Activated T-helper 1 cell treated with anti-CD3 and anti-CD28 coated beads, Interleukin-2, amount 50 U/mL, for 16 hours (primary cell): ENCODE measurements at places on chromosomes 5 and 9.

DNA sequence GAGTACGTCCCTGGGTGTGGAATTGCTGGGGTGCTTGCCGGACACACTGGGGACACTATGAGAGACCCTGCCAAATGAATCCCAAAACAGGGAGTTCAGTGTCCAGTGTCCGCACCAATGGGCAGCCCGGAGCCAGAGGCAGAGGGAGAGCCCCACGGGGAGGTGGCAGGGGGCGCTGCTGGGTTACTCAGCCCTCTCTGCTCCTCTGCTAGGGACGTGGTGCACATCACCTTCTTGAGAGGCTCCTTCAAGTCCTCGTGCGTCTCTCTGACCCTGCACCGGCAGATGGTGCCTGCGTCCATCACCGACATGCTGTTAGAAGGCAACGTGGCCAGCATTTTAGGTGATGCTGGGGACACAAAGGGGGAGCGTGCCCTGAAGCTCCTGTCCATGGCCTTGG is 20.8 kb downstream of the STKLD1 start:
- DNase-seq = no peak

- DNase-seq = no peak
Measured at GRCh38 chr5:159864885-159865691, 51.2 kb upstream of the ADRA1B start.

GRCh38 chr5:10363519-10364185 is 10.2 kb downstream of the MARCHF6 start:
- no peak for DNase-seq

DNA sequence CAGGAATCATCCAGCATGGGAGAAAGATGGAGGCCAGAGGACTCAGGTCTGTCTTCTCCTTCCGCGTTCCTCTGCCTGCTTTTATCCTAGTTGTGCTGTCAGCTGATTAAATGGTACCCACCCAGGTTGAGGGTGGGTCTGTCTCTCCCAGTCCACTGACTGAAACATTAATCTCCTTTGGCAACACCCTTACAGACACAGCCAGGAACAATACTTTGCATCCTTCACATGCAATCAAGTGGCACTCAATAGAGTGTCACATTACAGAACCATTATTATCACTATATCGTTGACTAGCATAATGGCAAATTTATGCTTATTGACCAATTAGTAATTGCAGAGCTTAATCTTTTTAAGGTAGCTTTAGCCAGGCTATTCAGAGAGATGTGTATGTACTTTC is 64.8 kb downstream of the UNC13B start:
- DNase-seq = no peak

GRCh38 chr5:33465120-33465519 is 24.4 kb downstream of the TARS1 start:
- DNase-seq = no peak

DNA sequence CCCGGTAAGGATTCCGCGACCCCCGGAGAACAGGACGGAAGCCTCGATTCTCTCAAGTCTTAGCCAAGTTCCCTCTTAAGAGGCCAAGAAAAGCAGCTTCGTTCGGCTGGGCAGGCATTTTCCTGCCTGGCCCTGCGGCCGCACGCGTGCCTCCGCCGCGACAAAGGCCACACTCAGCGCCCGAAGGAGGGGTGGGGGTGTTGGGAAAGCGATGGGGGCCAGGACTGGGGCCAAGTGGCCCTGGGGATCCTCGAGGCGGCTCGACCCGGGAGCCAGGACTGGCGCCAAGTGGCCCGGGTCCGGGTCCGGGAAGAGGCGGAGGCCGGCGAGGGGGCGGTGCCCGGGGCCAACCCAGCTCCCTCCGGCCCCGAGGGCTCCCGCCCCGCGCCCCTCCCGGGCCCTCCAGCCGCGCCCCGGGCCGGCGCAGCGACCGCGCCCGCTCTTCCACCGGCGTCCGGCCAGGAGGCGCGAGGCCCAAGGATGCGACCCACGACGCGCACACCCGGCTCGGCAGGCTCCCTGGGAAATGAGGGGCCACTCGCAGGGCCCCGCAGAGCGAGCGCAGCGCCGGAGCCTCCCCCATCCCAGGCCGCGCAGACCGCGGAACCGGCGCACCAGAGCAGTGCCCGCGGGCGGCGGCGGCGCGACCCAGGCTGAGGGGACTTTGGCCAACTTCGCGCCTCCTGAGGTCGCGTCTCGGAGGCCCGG is 756 bp downstream of the VAV2 start:
- no peak for DNase-seq

GRCh38 chr5:1409381-1410110 is 35.7 kb downstream of the SLC6A3 start:
- no peak for DNase-seq

DNA sequence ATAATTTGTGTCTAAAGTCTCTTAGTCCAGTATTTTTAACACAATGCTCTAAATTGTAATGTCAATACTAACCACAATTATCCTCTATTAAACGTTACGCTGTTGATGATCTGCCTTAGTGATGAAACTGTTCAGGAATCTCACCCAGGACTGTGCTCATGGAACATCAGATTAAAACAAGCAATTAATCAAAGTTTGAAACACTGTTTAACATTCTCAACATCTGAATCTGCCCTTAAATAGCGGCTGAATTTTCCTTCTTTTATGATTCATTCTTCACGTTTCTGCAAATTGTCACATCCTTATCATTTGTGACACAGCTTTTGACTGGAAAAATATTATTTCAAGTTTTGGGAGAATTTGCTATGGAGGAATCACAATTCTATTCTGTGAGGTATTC is 113.8 kb downstream of the MARCHF11 start:
- no peak for DNase-seq

DNA sequence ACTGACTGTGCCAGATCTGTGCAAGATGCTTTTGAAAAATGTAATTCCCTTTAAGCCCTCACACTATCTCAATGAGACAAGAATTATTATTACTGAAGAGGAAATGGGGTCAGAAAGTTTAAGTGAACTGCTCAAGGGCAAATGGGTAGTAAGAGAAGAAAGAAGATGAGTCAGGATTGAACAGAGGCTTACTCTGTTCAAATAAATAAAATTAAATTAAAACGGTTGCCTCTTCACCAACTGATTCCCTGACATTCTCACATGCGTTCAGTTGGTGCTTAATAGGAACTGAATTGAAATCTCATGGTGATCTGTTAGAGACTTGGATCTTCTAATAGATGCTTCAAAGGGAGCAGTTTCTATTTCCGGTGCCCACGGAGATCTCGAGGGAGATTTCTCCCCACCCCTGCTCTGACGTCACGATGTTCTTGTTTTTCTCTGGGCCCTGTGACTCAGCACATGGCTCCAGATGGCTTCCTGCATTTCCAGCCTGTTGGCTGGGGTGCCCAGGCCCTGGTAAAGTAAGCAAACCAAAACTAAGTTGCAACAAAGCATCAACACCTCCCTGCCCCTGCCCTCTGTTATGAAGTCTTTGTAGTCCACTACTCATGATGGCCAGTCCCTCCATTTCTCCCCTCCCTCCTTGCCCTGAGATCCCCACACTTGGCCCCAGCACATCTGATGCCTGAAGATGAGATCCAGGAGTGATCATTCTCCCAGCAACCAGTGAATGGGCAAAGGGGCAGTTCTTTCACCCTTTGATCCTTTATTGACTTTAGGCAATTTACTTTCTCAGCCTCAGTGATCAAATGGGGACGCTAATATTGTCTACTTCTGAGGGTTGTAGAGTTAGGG is 106.1 kb upstream of the CPEB4 start:
- peak; percentile 19 for DNase-seq

GRCh38 chr5:76479973-76480667 is 77.0 kb downstream of the IQGAP2 start:
- no peak for DNase-seq

DNA sequence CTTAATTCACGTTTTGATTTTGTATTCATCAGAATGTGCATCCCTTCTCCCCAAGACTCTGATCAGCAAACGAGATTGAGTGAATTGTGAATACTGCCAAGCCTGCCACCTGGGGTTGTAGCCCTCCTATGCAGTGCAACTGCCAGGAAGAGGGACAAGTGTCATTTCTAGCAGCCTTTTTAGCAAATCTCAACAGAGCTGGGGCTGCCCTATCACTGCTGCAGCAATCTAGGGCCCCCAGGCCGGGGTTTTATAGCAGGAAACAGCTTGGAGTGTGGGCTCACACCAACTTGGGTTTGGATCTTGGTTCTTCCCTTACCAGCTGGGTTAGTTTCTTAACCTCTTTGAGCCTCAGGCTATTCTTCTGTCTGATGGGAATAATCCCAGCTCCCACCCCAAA is 4.0 kb downstream of the CSF1R start:
- no peak for DNase-seq

DNA sequence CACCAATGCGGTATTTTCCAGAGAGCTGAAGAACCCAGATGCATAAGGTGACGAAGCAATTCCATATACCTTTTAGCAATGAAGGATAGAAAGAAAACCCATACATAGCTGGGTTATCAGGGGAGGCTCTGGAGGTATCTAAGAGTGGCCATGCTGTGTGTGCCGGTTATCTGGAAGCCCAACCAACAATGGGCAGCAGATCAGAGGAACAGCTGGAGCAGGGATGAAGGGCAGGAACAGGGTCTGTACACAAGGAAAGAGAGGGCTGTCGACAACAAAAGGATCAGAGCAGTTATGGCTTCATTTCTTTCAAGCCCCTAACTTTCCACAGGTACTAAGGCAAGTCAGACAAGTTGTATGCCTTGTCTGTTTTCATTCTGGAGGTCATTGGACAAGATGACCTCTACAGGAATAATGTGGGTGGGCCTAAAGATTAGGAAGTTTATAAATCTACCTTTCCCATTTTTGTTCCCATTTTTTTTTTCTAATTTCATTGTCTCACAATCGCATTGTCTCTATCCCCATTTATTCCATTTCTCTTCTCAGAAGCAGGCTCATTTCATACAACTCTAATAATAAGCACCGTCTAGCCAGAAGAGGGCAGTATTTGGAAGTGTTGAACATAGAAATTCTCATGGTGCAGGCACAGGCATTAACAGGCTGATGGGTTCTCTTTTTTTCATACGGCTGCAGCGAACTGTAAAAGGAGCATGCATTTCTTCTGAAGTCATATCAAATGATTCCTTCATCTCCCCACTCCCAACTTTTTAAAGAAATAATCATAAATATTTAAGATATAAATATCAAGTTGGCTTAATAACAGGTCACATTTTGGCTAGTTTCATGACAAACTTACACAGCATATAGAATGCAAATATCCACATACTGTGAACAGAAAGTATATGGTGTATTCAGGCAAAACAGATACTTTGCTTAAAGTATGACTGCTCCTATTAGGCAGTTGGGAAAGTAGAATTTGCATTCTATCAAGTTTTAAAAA is 63.5 kb downstream of the ZNF474 start:
- DNase-seq = no peak
